ENCODE measurements at places on chromosomes 5 and 9. TPM values are rescaled to one million over a fixed set of nuclear protein-coding genes. Genes with fewer than 3 reads are reported as not detected.

Gene NPR2
- total RNA-seq, result 23.1 TPM

Gene KIF4B
- 0.05 TPM for total RNA-seq

Gene FBN2
- total RNA-seq, result 138 TPM

Gene PCDHB13
- 5.9 TPM for total RNA-seq

Gene GABRG2
- total RNA-seq, result 0.63 TPM

Gene PCDHA10
- 1.1 TPM for total RNA-seq

Gene SLC36A2
- not detected for total RNA-seq

Gene CCNO
- total RNA-seq, result 1.6 TPM
